ENCODE measurements at places on chromosomes 13 and 19.
A peak's percentile ranks its signal among the peaks of the same experiment; 100 is the strongest.

- DNase-seq: no peak
Measured at GRCh38 chr13:48575031-48575430, 42.2 kb upstream of the RCBTB2 start.

DNA sequence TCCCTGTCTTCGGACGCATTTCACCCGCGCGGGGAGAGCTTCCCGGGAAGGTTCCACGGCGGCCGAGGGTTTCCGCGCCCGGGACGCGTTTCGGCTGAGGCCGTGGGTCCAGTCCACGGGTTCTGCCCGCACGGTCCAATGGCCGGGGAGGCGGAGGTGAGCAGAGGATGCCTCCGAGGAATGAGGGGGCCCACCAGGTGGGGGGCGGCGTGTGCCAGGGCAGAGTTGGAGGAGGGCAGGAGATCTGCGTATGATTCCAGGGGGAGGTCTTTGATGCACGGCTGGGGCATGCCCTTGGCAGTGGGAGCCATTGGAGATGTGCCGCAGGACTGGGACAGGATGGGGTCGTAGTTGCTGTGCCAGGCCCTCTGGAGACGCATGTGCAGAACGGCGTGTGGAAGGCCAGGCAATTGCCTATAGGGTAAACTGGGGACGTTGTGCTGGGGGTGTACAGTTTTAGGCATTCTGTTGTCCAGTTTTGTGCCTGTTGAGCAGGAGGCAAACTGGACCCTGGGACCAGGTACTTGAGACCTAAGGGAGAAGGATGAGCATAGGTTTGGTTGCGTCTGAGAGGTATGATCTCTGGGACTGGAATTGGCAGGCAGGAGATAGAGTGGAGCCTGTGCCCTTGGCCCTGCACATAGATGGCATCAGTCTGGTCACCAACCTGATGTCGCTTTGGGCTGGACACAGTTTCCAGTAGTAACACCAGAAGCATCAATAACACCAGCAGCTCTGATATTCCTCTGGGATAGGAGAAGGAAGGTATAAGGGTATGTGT, 751 bp downstream of the ZNF584 start:
- no peak for DNase-seq

DNA sequence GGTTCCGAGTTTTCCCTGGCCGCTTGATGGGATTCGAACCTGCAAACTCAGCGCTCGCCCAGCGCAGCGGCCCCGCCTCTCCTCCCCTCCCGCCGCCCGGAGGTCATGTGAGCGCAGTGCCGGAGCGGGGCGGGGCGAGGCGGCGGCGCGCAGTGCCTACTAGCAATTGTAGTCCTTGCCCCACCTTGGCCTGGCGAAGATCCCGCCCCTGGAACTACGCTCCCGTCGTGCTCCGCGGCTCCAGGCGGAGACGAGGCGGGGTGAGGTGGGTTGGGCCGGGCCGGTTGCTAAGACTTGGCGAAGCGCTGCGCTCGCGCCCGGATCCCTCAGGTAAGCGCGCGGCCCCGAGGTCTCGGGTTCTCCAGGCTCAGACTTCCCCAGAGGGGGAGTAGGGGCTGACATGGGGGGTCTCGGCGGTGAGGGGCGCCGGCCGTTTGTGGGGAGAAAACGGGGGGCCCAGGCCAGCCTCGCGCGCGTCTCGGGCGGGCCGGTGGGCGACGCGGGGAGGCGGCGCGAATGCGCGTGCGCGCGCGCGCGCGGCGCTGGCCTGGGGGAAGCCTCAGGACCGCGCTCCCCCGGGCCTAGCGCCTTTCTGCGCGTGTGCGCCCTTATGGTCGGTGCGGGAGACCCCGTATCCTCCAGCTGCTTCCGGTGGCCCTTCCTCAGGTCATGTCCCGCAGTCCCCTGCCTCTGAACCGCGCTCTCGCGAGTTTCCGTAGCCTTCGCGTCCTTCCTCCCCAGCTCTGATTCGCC, at the start of the genes ADAT3 and SCAMP4:
Gene ADAT3 (plus strand): TSS at position 290 of the 753 bp plus-strand sequence. CDS start 6,649 bp downstream, outside the sequence.
Gene SCAMP4 (plus strand): TSS at position 290 of the 753 bp plus-strand sequence. CDS start 9,621 bp downstream, outside the sequence.
- DNase-seq: peak; percentile 99

- no peak for DNase-seq
Measured at GRCh38 chr13:110351636-110352420, 44.7 kb downstream of the COL4A2 start.

GRCh38 chr13:54637366-54637765, 1608.8 kb downstream of the OLFM4 start:
- DNase-seq: peak; percentile 31

DNA sequence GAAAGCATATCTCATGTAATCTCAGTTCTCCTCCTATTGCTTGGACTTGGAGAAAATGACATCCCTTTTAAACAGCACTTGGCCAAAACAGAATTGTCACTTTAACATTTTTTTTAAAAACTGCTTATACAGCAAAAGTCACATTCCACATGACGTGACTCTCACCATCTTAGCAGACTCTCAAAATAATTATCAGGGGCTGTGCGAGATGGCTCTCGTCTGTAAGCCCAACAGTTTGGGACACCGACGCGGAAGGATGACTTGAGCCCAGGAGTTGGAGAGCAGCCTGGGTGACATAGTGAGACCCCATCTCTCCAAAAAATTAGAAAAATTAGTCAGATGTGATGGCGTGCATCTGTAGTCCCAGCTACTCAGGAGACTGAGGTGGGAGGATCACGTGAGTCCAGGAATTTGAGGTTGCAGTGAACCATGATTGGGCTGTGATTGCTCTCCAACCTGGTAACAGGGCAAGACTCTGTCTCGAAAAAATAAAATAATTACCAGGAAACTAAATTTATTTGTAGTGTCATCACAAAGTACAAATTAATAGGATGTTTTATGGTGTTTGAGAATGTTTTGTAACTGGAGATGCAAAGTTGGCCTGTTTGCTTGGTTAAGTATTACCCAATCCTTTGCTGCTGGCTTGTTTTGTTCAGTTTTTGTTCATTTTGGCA, 8.8 kb downstream of the SAFB start:
- no peak for DNase-seq

- DNase-seq: no peak
Measured at GRCh38 chr13:37113534-37113933, 8.1 kb upstream of the CSNK1A1L start.

GRCh38 chr19:9860407-9860806, 25.3 kb downstream of the PIN1 start:
- DNase-seq: no peak

- DNase-seq: no peak
Measured at GRCh38 chr13:52788011-52788410, 48.4 kb upstream of the CNMD start.

DNA sequence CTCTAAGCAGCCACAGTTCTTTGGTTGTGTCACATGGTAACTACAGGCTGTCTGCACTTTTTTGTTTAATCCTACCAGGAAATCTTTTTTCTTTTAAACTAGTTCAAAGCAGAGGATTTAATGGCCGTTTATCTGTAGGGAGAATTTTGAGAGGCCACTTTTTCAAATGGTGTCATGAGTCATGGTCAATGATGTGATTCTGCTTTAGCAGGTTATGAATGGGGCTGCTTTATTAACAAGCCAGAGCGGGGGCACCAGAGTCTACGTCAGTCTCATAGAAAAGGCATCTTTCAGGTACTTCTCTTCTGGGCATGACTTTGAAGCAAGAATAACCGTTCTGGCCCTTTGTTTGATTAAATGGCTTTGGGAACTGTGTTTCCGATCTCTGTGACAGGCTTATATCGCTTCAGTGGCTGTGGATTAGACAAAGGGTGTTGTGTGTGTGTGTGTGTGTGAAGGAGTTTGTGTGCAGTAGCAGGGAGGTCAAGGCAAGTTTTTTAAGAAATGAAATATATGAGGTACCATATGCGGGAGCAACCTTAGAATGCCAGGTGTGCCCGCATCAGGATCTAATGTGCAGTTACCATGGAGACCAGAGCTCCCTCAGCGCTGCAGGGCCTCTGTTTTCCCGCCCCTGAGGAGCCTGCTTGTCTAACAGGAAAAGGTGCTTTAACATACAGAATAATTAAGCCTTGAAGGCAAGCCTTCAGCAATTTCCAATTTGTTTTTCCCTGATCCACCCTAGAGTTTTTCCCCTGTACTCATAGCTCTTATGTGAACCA, 120.5 kb downstream of the KATNAL1 start:
- DNase-seq: no peak

GRCh38 chr13:99313501-99313900, 6.3 kb upstream of the GPR183 start:
- no peak for DNase-seq

- no peak for DNase-seq
Measured at GRCh38 chr19:38888876-38889275, 10.5 kb downstream of the SIRT2 start.

DNA sequence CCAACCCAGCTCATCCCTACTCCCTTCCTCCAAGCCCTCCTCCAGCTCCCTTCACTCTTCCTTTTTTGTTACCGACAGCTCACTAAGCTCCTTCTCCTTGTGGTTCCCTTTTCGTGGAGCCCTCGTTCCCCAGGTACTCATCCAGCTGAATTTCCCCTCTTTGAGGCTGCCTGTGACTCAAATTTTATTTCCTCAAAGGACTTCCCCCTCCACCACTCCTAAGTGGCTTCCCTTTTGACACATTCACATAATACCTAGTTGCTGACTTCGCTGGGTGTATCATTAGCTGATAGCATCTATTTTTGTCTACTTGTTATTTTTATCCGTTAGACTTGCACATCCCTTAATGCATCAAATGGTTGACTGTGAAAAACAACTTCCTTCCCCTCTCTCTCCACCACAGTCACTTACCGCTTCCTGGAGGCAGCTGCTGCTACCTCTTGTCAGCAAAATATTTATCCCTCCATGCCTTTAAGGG, 14.5 kb downstream of the FFAR2 start:
- DNase-seq: no peak

DNA sequence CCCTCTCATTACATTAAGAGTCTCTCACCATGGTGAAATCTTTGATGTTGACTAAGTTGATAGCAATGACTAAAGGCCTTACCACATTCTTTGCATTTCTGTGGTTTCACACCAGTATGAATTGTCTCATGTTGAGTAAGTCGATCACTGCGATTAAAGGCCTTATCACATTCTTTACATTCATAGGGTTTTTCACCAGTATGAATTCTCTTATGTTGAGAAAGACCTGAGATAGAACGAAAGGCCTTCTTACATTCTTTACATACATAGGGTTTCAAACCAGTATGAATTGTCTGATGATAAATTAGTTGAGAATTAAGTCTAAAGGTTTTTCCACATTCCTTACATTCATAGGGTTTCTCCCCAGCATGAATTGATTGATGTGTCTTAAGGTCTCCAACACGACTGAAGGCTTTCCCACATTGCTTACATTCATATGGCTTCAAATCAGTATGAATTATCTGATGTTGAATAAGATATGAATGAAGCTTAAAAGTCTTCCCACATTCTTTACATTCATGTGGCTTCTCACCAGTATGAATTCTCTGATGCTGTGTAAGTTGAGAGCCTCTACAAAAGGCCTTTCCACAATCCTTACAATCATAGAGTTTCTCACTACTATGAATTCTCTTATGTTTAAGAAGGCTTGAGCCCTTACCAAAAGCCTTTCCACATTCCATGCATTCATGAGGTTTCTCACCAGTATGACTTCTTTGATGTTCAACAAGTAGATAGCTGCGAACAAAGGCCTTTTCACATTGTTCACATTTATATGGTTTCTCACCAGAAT, 45.6 kb downstream of the ZNF283 start:
- DNase-seq: peak; percentile 5

All from fibroblast of upper back skin (primary cell).